ENCODE measurements at places on chromosomes 1 and 21.

DNA sequence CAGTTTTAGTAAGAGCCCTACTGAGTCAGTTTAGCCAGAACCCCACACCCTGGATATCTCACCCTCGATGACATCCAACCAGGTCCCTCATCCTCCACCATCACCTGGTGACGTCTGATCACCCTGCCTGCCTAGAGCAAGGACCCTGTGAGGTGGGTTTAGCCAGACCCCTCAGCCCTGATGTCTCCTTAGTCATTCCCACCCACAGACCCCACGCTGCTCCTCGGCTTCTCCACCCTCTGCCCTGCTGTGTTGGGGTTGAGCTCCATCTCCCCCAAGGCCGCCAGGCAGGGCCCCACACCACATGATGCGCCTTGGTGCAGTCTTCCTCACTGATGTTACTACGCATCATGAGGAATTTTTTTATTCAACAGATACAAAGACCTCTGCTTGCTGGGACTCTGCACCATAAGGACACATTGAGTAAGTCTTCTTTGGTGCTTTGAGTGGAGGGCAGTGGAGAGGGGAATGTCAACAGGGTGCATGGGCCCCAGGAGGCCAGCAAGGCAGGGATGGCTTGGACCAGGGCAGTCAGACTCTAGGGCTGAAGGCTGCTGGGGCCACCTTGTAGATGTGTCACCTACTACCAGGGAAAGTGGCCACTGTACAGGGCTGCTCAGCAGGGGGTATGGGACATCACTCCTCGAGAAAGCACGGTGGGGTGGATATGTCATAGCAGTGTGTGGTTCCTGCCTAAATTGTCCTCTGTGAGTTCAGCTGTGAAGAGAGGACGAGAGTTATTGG is 1.7 kb upstream of the IBA57 start:
- no peak for DNase-seq

GRCh38 chr1:194071205-194071604 is 884.8 kb upstream of the B3GALT2 start:
- DNase-seq, result no peak

DNA sequence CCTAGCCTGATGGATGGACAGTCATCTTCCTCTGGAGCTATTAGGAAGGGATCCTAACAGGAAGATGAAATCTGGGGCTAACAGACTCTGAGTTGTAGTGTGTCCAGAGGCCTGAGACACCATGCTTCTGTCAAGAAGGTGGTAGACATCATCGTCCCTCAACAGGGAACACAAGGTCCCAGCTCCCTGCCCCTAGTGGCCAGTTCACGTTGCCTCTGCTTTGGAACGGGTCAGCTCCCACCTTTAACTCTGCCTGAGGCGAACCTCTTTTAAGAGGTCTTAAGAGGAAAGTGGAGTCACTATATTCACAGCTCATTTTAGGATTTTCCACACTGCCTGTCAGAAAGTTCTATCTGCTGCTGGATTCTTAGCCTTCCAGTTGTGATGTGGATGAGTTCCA is 28.3 kb downstream of the LRRC71 start:
- DNase-seq, result no peak

DNA sequence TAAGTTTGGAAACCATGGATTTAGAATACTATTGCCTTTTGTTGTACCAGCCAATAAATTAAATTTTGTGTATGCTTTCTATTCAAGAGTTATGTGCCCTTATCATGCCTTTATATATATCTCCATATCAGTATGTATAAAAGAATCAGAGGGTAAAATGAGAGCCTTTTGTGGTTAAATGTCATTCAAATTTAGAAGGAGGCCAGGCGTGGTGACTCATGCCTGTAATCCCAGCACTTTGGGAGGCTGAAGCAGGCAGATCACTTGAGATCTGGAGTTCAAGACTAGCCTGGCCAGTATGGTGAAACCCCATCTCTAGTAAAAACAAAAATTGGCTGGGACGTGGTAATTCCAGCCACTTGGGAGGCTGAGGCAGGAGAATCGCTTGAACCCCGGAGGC is 88.9 kb downstream of the XPR1 start:
- DNase-seq, result no peak

GRCh38 chr1:158952416-158952815 is 21.1 kb downstream of the PYHIN1 start:
- DNase-seq, result no peak

DNA sequence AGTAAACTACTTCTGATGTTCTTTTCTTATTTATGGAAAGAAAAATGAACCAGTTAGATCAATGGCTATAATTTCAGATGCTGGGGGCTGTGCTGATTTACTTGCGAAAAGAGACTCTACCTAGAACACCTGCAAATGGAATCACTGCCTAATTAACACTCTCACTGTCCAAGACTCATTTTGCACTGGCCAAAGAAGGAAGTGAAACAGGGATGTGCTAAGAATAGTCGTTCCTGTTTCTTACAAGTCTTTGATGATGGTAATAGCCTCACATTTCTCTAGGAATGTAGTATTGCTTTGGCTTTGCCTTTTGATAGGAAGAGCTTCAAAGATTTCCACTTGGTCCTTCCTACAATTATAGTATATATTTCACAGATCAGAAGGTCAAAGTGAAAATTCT is 12.7 kb upstream of the TSNAX start:
- no peak for DNase-seq

GRCh38 chr1:24389231-24389678 is 24.3 kb downstream of the STPG1 start:
- DNase-seq, result no peak

DNA sequence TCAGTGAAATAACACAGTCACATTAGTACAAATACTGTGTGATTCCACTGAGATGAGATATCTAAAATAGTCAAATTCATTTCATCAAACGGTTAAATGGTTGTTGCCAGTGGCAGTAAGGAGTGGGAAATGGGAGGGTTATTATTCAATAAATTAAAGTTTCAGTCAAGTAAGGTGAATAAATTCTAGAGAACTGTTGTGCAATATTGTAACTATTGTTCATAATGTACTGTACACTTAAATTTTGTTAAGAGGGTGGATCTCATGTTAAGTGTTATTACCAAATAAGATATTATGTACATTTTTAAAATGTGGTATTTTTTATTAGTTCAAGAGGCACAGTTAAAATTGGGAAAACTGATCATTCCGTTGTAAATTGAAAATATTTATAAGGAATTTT is 463.3 kb upstream of the BRINP3 start:
- DNase-seq, result no peak

DNA sequence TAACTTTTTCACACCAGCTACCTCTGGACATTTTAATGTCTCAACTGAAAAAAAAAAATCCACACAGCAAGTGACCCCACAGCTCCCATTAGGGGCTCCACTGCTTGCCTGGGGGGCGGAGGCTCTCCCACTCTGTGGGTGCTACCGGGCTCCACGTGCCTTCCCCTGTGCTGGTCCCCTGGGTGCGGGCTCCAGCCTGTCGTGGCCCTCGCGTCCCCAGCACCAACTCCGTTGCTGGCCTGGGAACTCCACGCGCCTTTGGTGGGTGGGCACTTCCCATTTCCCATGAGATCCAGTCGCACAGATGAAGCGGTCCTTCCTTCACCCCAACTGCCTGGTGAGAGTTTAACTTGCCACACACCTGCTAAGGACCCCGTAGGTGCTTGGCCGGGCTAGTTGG is 27.1 kb upstream of the GPR153 start:
- DNase-seq, result no peak

GRCh38 chr21:43902441-43902840 is 37.4 kb downstream of the AGPAT3 start:
- DNase-seq, result no peak

- DNase-seq, result no peak
Measured at GRCh38 chr21:32377991-32378390, 14.8 kb downstream of the URB1 start.

- DNase-seq, result no peak
Measured at GRCh38 chr1:177586429-177586828, 383.4 kb downstream of the SEC16B start.

- no peak for DNase-seq
Measured at GRCh38 chr1:17520473-17521319, 18.8 kb upstream of the ARHGEF10L start.

GRCh38 chr1:17551755-17552234 is 12.3 kb downstream of the ARHGEF10L start:
- DNase-seq, result peak; percentile 83

DNA sequence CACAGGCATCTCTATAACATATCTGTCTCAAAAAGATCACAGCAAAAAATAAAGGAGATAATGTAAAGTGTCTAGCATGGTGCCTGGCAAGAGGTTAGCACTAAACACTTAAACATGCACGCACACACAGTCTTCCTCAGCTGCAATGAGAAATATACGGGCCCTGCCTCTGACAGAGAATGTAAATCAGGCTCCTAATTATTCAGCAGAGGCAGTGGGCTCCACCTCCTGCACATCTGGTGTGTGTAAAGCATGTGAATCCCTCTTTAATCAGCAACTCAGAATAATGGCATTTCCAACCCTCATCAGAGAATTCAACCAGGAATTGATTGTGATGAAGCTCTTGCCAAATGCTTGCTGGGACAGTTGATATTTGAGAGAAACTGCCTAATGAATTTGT is 85.6 kb upstream of the KCNA3 start:
- DNase-seq, result peak; percentile 58

DNA sequence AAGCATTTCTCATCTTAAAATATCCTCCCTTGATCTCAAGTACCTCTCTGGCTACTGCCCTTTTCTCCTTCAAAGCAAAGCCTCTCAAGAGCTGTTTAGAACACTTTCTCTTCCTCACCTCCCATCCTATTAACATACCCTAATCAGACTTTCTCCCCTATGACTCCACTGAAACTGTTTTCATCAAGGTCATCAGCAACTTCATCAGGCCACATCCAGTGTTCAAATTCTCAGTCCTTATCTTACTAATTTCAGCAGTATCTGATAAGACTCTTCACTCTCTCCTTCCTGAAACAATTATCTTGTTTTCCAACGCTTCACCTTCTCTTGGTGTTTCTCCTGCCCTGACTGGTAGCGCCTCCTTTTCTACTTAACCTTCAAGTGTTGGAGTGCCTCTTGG is 1.5 kb upstream of the RAP1A start:
- DNase-seq, result no peak

Measured in NCI-H1694 treated with DMSO at 0.1 percent for 48 hours (cell line).